Diencephalon (tissue), 1 donor: ENCODE measurements at places on chromosomes 13 and 19. TPM values are rescaled to one million over a fixed set of nuclear protein-coding genes. Genes with fewer than 3 reads are reported as not detected.

Gene ELAVL1
- 20.8 TPM for total RNA-seq

Gene ZNF470
- total RNA-seq: 21.9 TPM

Gene TEKTIP1
- total RNA-seq: not detected

Gene ZNF85
- 26.1 TPM for total RNA-seq

Gene SPIB
- 0.23 TPM for total RNA-seq

Gene FGF21
- total RNA-seq: not detected

Gene MCF2L
- 120 TPM for total RNA-seq

Gene ZNF541
- 0.23 TPM for total RNA-seq

Gene AKT1S1
- 5.1 TPM for total RNA-seq

Gene HCST
- 0.92 TPM for total RNA-seq

Gene IFNL1
- total RNA-seq: not detected

Gene KIR2DL4
- not detected for total RNA-seq

Gene TSSK6
- 1.2 TPM for total RNA-seq

Gene ANGPTL4
- 1.6 TPM for total RNA-seq

Gene METTL21C
- 0.69 TPM for total RNA-seq

Gene MEDAG
- total RNA-seq: 0.46 TPM

Gene ZNF45
- 25.6 TPM for total RNA-seq

Gene ZNF682
- total RNA-seq: 12.9 TPM

Gene TNFAIP8L1
- total RNA-seq: 7.6 TPM

Gene CACNG8
- total RNA-seq: 7.4 TPM

Gene GARIN5A
- 7.2 TPM for total RNA-seq

Gene ZNF555
- 22.1 TPM for total RNA-seq

Gene CEACAM18
- total RNA-seq: not detected

Gene PHF11
- 20.8 TPM for total RNA-seq

Gene ZNF610
- 21.7 TPM for total RNA-seq

Gene SIGLEC11
- total RNA-seq: 0.23 TPM

Gene ITPKC
- total RNA-seq: 8.3 TPM

Gene TUBA3C
- not detected for total RNA-seq

Gene OR7D2
- not detected for total RNA-seq

Gene DYRK1B
- total RNA-seq: 20.8 TPM

Gene NLRP11
- total RNA-seq: under 0.01 TPM

Gene ELSPBP1
- total RNA-seq: not detected

Gene KLHL1
- 34.1 TPM for total RNA-seq

Gene TMEM150B
- total RNA-seq: not detected

Gene VSTM1
- 0.23 TPM for total RNA-seq

Gene MIA
- 1.6 TPM for total RNA-seq

Gene FPR3
- total RNA-seq: 0.46 TPM

Gene ISOC2
- total RNA-seq: 20.5 TPM

Gene SLC15A1
- total RNA-seq: not detected

Gene DZIP1
- 84.0 TPM for total RNA-seq

Gene CYP4F12
- 0.69 TPM for total RNA-seq

Gene KLK2
- total RNA-seq: not detected

Gene RASA3
- 15.0 TPM for total RNA-seq

Gene TMEM255B
- total RNA-seq: 1.4 TPM

Gene HOMER3
- total RNA-seq: 16.8 TPM

Gene ZNF823
- total RNA-seq: 23.8 TPM

Gene CRX
- not detected for total RNA-seq

Gene MISP3
- total RNA-seq: 1.8 TPM

Gene SIGLEC12
- total RNA-seq: not detected

Gene ZNF223
- 12.0 TPM for total RNA-seq

Gene LRRC4B
- total RNA-seq: 105 TPM

Gene JAK3
- total RNA-seq: 3.5 TPM

Gene CCNE1
- total RNA-seq: 6.7 TPM
